ENCODE measurements at places on chromosomes 12 and 14.

DNA sequence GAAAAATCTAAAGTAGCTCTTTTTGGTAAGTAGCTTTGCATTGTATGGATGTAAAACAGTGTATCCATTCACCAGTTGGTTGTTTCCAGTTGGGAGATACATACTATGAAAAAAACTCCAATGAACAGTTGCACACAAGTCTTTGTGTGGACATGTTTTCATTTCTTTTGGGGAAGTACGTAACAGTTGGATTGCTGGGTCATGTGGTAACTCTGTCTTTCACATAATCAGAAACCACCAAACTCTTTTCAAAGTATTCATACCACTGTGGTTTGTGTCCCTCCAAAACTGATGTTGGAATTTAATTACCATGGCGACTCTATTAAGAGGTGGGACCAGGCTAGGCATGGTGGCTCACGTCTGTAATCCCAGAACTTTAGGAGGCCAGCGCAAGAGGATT, 58.9 kb upstream of the RESF1 start:
- DNase-seq = no peak

DNA sequence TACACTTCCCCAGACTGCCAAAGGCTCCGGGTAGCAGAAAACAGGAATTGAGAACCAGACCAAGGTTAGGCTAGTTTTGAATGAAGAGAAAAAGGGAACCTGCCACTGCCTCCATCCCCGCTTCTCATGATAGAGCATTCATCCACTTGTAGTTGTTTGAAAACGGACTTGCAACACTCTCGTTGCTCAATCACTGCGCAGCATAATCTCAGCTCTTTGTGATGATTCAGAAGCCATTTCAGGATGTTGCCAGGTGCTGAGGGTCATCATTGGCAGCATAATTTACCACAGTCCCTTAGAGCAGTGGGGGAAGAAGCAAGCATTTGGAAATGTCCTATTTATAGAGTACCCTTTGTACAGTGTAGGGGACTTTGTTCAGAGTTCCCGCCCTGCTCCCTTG, 25.6 kb downstream of the KCNK13 start:
- no peak for DNase-seq

DNA sequence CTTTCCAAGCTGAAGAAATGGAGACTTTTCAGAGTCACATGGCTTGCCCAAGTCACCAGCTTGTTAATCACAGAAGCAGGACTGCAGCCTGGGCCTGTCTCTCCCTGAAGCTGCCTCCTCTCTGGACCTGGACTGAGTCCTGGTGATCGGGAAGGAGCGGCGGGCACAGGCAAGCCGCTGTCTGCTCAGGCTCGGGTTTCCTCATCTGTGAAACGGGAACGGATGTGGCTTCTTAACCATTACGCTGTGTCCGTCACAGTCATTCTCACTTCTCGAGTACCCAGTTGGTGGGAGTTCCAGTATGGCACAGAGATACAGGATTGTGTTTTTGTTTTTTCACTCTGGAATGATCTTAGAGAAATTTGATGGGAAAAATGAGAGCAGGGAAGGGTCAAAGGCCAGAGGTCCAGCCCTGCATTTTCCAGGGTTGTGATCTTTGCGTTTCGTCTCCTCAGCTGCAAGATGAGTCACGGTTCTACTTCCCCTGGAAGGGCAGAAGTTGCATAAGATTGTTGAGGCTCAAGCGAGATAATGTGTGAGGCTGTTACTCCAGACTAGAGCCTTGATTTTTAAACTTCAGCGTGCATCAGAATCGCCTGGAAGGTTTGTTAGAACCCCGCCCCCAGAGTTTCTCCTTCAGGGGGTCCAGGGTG, 7.6 kb upstream of the LRTM2 start:
- no peak for DNase-seq

- DNase-seq = peak; percentile 82
These were observed 189.6 kb downstream of the DUSP6 start for GRCh38 chr12:89162589-89163261.

DNA sequence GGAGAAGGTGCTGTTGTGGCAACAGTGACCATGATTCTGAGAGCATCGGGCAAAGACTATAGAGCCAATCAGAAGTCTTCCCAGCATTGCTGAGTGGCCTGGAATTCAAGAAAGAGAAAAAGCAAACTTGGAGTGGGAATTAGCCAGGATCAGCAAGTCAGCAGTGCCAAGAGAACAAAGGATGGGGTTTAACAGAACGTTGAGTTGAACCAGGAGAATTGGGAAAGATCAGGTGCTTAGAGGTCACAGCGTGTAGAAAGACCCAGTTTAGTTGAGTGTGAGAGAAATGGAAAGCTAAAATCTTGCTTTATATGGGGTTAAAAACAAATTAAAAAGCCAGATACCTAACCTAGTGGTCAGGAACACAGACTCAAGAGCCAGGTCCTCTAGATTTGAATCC, 90.5 kb upstream of the DNM1L start:
- DNase-seq = no peak

- no peak for DNase-seq
These were observed 84.0 kb downstream of the DACT1 start for GRCh38 chr14:58721723-58722122.
